ENCODE measurements at places on chromosomes 7 and 10. TPM values are rescaled to one million over a fixed set of nuclear protein-coding genes. Genes with fewer than 3 reads are reported as not detected.

- H3K27me3 ChIP-seq = no peaks in the 10 kb centered on the region
- H3K4me3 ChIP-seq = no peak overlapping the region
- no peak overlapping the region for H3K27ac ChIP-seq
- no peaks in the 10 kb centered on the region for H3K36me3 ChIP-seq
- no peak for DNase-seq
Observed at GRCh38 chr7:19437446-19437845, 271.4 kb downstream of the POLR1F start.

GRCh38 chr10:33612551-33612950 lies 278.1 kb upstream of the NRP1 start:
- no peaks in the 10 kb centered on the region for H3K27me3 ChIP-seq
- DNase-seq = no peak
- H3K27ac ChIP-seq = peak overlapping the region; percentile 27

The NYAP1 gene
- total RNA-seq = 0.37 TPM

GRCh38 chr7:141674702-141675101 lies 27.3 kb downstream of the DENND11 start:
- peaks cover 18% of the 10 kb centered on the region for H3K36me3 ChIP-seq
- no peaks in the 10 kb centered on the region for H3K27me3 ChIP-seq
- DNase-seq = no peak
- peaks cover 11% of the 10 kb centered on the region for H3K4me1 ChIP-seq
- H3K27ac ChIP-seq = peak overlapping the region; percentile 48

DNA sequence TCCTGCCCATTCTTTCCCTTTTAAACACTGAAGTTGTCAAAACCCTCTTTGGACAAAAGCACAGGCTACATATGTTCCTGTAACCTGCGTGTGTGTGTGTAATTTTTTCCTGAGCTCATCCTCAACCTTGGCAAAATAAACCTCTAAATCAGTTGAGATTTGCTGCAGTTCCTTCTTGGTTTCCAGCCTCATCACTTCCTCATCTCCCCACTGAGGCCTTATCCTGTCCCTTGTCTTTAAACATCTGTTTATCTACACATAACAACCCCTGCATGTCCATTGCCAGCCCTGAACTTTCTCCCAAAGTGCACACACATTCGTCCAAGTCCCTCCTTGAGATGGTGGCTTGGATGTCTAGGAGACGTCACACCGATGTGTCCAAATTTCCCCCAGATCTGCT lies 35.5 kb downstream of the LYZL2 start:
- H3K27me3 ChIP-seq = no peaks in the 10 kb centered on the region
- H3K27ac ChIP-seq = no peak overlapping the region
- H3K4me1 ChIP-seq = no peaks in the 10 kb centered on the region
- H3K36me3 ChIP-seq = no peaks in the 10 kb centered on the region
- no peak for DNase-seq

DNA sequence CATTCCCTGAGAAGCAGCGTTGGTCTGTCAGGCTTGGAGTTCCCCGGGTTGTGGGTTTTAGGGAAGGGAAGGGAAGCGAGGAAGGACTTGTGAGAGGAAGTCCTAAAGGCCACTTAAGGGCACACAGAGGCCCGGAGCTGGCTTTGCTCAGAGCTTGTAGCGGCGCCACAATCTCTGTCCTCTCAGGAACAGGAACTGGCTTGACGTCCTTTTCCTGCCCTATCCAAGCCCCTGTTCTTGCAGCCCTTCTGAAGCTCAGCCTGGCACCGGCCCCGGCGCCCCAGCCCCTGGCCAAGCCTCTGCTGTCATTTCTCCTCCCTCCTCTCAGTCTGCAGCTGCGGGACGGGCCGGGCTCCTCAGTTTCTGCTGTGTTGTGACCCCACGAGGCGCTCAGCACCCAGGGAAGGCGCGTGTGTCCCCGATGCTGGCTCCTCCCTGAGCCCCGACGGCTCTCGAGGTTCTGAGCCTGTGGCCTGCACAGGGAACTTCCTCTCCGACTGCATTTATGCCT lies at the start of gene GIMAP8:
TSS of gene GIMAP8 (plus strand) at position 140 of the 511 bp plus-strand sequence. CDS start 16,069 bp downstream, outside the sequence.
- DNase-seq = peak; percentile 74
- H3K27me3 ChIP-seq = no peaks in the 10 kb centered on the region
- H3K36me3 ChIP-seq = no peaks in the 10 kb centered on the region
- peak within 1 kb of the TSS; percentile 50 for H3K4me3 ChIP-seq
- H3K4me1 ChIP-seq = no peaks in the 10 kb centered on the region

GRCh38 chr7:78852951-78853350 lies 600.5 kb downstream of the MAGI2 start:
- H3K27me3 ChIP-seq = no peaks in the 10 kb centered on the region
- DNase-seq = no peak
- H3K4me1 ChIP-seq = no peaks in the 10 kb centered on the region
- H3K27ac ChIP-seq = no peak overlapping the region
- no peaks in the 10 kb centered on the region for H3K36me3 ChIP-seq

GRCh38 chr7:18445483-18445882 lies 50.1 kb upstream of the HDAC9 start:
- H3K27ac ChIP-seq = no peak overlapping the region
- no peak overlapping the region for H3K4me3 ChIP-seq
- no peaks in the 10 kb centered on the region for H3K4me1 ChIP-seq
- H3K27me3 ChIP-seq = no peaks in the 10 kb centered on the region
- H3K36me3 ChIP-seq = no peaks in the 10 kb centered on the region

- H3K4me1 ChIP-seq = peaks cover 12% of the 10 kb centered on the region
- H3K36me3 ChIP-seq = no peaks in the 10 kb centered on the region
- no peak overlapping the region for H3K4me3 ChIP-seq
- H3K27me3 ChIP-seq = no peaks in the 10 kb centered on the region
- no peak overlapping the region for H3K27ac ChIP-seq
Observed at GRCh38 chr7:116331020-116331419, 120.7 kb downstream of the TES start.

DNA sequence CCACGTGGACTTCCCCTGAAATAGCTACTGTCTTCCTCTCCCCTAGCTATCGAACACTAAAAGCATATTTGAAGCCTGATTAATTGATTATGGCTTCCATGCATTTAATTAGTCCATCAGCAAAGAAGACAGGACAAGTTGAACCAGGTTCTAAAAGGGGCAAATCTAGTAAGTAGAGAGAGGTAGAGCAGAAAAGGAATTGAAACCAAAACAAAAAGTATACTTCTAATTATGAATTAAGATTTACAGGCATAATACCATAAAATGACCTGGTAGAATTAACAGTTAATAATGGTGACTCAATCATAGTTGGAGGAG lies 393 bp upstream of the DNAJC1 start:
- H3K36me3 ChIP-seq = no peaks in the 10 kb centered on the region
- peak overlapping the region; percentile 87 for H3K4me3 ChIP-seq
- H3K4me1 ChIP-seq = peaks cover 28% of the 10 kb centered on the region

All from right atrium auricular region (tissue), 2 donors.